ENCODE measurements at places on chromosomes 1 and 21.

- no peak for DNase-seq
These were observed 116.0 kb downstream of the IER5 start for GRCh38 chr1:181204530-181204929.

DNA sequence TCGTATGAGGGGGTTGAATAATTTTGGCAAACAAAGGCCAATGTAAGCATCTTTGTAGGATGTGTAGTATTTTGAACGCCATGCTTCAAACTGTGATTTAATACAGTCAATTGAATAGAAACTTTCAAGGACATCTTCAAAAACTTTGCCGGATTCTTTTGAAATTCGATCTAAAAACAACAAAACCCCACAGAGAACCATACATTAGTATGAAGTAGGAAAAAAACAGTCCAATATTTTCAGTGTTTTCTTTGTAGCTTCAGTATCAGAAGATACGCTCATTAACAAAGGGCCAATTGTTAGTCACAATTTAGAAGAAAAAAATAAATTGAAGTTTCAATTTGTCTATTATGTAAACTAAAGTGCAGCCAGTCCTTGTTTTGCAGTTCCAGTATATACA, 20.7 kb upstream of the SYNJ1 start:
- DNase-seq = no peak

GRCh38 chr1:81681601-81682266, 119.0 kb upstream of the ADGRL2 start:
- no peak for DNase-seq

DNA sequence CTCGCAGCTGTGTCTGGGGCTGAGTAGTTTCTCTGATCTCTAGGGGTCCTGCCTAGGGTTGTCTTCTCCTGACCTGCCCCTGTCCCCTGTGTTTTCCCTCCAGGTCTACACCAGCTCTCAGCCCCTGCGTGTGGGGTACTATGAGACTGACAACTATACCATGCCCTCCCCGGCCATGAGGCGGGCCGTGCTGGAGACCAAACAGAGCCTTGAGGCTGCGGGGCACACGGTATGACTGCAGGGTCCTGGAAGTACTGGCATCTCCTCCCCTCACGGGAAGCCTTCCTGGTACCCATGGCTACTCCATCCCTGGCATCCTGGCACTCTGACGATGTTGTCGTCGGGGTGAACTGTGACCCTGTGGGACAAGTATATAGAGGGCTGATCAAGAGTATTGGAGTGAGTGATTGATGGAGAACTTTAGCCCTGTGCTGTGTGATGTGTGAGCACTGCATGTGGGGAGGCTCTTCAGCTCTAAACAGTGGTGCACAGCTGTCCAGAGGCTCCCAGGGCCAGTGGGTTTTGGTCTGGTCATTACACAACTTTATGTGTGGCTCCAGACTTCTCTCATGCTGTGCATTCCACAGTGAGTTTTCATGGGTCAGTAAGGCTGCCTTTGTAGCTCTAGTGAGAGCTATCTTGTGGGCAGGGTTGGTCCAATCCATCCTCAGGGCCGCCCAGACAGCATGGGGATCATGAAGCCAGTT, 14.4 kb downstream of the FAAH start:
- no peak for DNase-seq

DNA sequence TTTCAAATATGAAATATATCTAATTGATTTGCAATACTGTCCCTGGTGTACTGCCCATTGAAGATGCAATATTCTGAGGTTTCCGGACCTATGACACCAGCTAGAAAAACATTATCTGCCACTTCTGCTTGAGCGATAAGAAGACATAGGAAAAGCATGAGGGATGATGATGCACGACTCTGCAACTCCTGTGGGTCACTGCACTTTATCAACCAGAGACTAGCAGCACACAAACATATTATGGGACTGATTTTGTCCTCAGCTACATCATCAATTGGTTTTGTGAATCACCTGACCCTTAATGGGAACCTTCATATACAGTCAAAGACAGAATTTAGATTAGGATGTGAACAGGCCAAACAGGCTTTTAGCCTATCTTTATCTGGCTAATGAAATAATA, 13.8 kb upstream of the KCNA3 start:
- no peak for DNase-seq

GRCh38 chr1:233326811-233327650, 493 bp upstream of the MAP3K21 start:
- DNase-seq = peak; percentile 97

DNA sequence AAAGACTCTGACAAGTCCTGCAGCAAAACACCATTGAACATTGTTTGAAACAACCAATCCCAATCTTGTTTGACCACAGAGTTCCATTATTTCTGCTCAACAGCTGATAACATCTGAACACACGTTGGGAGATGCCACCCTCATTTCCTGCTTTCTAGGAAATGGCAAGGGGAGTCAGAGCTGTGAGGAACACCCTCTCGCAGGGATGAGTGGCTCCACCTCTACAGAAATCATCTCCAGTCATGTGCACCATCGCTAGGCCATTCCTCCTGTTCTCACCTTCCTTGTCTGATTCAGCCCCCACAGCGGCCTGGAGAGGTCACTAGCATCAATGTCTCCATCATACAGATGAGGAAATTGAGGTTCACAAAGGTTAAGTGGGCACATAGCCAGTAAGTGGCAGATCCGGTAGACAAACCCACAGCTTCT, 22.4 kb upstream of the RUNX3 start:
- peak; percentile 63 for DNase-seq

DNA sequence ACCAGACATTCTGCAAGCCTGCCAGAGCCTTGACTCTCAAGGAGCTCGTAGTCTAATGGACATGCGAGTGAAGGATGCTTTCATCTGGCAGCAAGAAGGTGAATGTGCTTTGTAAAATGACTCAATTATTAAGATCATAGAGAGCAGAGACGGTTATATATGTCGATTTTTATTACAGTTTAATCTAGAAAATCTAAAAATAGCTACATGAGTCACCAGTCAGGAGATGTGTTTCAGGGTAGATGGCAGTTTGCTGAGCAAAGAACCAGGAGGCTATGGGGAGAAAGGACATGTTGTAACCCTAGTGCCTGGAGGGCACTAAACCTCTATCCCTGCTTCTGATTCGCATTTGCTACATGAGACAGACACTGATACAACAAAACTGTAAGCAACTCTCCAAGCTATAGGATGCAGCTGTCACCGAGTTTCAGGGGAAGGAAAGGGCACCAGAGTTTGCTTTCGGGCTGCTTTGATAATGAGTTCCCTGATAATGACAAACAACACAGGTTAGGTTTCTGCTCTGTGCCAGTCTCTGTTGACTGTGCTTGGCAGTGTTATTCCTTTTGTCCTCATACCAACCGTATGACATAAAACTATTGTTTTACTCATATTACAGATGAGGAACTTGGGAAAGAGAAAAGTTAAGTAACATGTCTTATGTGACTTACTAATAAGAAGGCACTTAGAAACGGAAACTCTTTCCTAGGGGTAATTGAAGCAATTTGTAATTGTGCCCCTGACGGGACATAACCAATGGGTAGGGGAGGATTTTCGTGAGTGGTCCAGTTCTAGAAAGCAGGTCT, 43.2 kb downstream of the C1orf198 start:
- peak; percentile 56 for DNase-seq

GRCh38 chr1:234913771-234914170, 214.9 kb downstream of the TOMM20 start:
- DNase-seq = no peak
